Lower leg skin (tissue), 4 donors: ENCODE measurements at places on chromosomes 2 and 18.

- peak; percentile 87 for DNase-seq
Measured at GRCh38 chr2:69310111-69311023, 76.7 kb downstream of the GFPT1 start.

DNA sequence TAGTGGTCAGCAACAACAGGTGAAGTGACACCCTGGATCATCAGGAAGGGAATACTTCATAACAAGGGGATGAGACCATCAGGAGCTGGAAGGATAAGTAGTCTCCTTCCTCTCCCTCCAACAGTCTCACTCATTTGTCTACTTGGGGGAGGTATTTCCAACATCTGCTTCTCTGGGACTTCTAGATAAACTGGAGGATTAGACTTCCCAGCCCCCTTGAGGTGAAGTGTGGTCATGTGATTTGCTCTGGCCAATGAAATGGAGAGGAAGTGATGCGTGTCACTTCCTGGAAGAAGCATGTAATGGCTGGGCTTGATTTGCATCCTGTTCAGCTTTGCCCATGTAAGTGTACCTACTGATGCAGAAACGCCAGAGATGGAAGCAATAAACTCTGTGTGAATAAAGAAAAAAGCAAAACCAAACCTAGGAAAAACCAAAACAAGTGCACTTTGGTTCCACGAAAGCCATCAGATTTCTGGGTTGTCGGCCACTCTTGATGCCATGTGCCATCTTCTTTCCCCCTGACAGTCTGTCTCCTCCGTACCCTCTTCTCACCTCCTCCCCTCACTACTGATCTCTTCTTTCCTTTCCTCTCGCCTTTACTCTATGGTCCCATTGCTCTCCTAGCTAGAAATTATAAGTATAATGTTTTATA, 76.1 kb upstream of the DNMT3A start:
- DNase-seq = no peak

DNA sequence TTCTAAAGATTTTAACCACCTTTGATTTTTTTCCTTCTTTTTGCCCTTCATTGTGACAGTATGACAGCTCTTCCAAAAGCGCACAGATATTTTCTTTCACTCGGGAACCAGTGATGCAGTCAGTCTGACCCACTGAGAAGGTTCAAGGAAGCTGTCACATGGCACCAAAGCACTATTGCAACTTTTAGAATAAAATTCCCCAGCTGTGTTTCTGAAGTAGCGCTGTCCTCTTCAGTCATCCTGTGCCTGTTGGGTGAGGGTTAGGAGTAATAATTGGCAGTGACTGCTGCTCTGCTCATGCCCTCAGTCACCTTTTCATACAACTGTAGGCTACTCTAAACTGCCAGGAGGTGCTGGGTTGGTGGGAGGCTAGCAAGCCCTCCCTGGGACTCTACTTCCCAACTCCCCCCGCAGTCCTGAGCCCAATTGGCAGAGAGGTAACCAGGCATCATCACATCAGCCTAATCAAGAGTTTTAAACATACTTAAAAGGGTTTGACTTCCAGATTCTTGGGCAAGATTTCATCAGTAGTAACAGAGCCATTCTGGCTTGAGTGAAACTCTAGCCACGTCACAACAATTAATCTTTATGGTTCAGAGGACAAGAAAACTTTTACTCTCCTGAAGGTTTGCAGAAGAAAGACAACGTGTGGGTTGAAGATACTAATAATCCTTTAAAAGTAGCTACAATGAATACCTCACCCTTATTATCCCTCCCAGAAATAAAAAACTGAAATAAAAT, 473.3 kb downstream of the FBXO15 start:
- no peak for DNase-seq

DNA sequence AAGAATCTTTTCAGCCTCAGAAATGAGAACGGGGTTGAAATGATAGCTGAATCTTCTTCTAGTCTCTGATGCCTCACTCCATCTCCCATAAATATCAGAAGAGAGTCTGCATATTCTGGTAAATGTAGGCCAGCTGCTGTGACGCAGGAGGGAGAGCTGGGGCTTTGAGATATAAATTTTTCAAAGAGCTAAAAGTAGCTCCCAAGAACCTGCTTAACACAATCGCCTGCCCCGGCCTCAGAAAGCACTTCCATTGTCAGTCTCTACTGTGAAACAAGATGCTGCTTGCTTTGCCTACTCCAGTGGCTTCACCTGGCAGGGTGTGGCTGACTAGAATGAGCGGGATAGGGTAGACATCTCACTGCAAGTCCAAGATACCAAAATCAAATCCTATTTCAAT, 105.0 kb upstream of the CCDC150 start:
- no peak for DNase-seq

GRCh38 chr2:128325611-128326181, 7.0 kb upstream of the HS6ST1 start:
- peak; percentile 82 for DNase-seq

DNA sequence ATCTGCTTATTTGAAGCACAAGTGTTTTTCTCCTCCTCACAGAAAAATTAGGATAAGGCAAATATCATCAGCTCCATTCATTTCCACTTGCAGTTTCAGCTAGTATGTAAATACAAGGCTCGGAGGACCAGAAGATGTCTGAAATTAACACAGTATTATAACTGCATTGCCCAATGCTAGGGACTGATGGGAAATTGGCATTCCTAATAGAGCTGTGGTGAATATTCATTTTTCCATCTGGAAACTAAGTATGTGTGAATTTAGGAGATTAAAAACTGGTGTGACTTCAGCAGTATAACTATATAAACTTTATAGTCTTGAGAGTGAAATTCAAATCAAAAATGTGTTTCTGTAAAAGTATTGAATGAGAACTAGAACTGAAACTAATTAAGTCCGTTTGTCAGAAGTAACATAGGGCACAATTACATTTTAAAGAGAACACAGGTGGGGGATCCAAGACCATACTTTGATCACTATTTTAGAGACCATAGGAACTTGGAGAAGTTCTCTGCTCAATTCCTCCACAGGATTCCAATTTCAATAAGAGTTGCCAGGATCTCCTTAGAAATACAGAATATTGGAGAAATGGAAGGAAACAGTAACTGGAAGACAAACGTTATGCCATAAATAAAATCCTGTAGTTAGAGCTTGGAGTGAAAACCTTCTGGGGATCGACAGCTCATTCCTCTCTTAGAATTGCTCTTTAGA, 12.1 kb upstream of the ITGA6 start:
- no peak for DNase-seq

- peak; percentile 87 for DNase-seq
Measured at GRCh38 chr18:22170421-22171257, 1.2 kb downstream of the GATA6 start.

DNA sequence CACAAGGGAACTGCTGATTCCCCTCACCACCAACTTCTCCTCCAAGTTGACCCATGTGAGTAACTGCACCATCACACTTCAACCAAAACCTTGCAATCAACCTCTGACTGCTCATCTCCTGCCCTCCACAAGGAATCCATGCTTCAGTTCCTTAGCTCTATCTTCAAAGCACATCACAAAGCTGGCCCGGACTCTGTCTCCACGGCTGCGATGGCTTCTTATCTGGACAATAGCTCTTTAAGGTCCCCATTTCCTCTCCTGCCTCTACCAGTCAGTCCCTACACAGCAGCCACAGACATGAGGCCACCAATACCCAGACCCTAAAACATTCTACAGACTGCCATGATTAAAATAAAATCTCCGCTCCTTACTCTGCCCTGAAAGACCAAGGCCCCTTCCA, 25.7 kb downstream of the MBOAT2 start:
- DNase-seq = no peak

- DNase-seq = no peak
Measured at GRCh38 chr2:2899826-2900225, 477.8 kb downstream of the EIPR1 start.

DNA sequence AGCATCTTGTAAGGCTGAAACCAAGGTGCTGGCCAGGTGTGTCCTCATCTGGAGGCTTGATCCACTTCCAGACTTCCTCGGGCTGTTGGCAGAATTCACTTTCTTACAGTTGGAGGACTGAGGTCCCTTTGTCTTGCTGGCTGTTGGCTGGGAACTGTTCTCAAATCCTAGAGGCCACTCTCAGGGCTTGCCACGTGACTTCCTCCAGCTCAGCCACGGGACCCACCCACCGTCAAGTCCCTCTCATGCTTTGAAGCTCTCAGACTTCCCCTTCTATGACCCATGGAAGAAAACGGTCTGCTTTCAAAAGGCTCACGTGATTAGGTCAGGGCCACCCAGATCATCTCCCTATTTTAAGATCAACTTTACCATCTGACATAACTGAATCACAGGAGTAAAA, 77.1 kb downstream of the SMAD4 start:
- no peak for DNase-seq

- DNase-seq = no peak
Measured at GRCh38 chr2:62304429-62305417, 108.8 kb downstream of the B3GNT2 start.

DNA sequence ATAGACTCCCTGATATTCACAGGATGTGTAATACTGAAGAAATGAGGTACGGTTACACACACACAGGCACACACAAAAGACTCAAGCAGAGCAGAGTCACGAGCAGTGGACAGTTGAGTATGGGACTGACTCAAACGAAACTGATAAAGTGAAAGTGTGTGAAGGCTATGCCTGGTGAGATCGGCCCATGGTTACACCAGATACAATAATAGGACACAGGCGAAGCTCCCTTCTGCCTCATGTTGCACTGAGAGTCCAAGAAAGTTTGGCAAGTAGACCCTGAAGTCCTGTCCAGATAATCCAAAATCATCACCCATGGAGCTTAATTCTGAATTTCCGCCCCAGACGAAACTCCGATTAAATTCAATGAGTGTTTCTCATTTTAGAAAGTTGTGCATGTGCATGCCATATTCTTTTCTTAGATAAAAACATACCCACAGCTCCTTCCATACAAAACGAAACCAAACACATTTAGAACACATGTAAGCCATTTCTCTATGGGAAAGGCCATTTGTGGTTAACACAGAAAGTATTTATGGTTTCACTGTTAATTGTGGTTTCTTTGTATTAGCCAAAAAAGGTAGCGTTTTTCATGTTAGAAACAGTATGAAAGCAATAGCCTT, 567.6 kb downstream of the PLCL1 start:
- DNase-seq = no peak

- DNase-seq = no peak
Measured at GRCh38 chr2:196077821-196078220, 9.2 kb upstream of the DNAH7 start.

GRCh38 chr2:28413899-28414295, 21.2 kb downstream of the FOSL2 start:
- no peak for DNase-seq

DNA sequence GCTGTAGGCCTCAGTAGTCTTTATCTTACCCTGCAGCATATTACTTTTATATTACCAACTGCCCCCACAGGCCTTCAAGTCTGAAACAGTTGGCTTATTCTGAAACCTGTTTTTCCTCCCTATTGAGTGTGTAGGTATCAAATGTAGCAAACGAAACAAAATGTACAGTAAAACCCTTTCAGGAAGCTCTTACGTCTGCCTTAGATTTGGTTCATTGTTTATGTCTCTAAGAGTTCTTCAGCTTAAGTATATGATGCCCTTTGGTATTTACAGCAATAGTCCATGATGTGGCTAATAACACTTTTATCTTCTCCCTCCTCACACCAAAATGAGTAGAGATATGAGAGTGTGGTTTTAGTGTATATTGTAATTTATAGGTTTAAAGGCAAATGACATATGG, 108.8 kb downstream of the DOCK10 start:
- no peak for DNase-seq

DNA sequence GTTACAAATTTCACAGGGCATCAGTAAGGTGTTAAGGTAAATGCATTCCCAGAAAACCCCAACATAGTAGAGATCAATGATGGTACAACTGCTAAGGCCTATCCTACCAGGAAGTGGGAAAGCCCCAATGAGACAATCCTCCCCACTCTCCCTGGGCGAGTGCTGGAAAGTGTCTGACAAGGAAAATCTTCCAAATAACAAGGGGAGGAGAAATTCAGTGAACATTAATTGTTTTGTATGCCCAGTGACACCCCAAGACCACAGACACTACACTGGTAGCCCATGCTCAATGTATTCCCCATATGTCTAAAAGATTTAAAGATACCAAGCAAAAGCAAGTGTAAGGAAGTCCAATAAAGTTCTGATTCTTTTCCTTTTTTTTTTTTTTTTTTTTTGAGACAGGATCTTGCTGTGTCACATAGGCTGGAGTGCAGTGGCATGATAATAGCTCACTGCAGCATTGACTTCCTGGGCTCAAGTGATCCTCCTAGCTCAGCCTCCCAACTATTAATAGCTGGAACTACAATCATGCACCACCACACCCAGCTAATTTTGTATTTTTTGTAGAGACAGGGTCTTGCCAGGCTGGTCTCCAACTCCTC, 24.7 kb downstream of the B4GALT6 start:
- DNase-seq = no peak

DNA sequence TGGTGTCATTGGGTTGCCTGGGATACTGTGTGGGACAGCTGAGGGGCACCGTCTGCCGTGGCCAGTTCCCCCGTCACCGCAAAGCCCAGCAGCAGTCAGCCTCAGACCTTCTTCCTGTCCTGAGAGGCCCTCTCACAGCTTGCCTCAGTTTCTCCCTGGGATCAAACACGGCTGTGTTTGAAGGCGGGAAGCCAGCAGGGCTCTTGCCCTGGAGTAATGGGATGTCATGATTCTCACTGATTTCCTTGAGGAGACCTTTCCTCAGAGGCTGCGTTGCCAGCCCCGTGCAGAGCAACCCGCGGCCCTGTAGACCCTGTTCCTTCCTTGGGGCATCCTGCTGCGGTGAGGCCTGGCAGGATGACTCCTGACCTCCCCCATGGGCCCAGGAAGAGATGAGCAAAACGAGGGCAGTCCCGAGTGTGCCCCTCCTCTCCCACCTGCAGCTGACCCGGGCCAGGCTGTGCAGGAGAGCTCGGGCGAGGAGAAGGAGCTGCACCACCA, 13.9 kb upstream of the NFATC1 start:
- DNase-seq = peak; percentile 76

DNA sequence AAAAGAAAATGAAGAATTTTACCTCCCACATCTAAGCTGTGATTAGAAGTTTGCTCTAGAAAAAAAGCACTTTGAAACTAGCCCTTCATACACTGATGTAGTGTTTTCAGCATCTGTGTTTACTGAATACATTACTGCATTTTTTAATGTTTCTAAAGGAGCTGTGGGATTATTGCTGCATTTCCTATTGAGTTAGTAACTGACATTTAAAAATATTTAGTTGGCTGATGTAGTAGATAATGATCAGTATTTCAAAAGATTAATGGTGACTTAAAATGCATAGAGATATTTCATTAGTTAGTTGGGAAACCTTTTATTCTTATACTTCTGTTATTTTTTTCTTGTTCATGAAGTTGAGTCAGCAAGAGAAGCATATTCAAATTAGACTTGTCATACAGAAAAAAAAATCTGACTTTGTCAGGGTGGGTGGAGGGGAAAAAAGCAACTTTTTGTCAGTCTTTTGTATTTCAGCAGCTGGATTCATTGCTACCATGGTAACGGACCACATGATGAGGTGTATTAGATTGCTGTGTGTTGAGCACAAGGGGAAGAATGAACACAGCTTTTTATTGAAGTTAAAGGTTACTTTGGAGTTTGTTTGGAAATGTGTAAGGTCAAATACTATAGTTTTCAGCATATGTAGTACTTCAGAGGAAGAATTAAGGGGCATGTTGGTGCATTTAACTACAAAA, at the start of gene DTNA:
Gene DTNA (plus strand): TSS at position 549 of the 692 bp plus-strand sequence. CDS start 45,679 bp downstream, outside the sequence.
- peak; percentile 19 for DNase-seq

- DNase-seq = no peak
Measured at GRCh38 chr18:56391931-56392590, 246.3 kb downstream of the TXNL1 start.
